Right lung (tissue), 10 donors: ENCODE measurements at places on chromosomes 7 and 10. TPM values are rescaled to one million over a fixed set of nuclear protein-coding genes. Genes with fewer than 3 reads are reported as not detected.

GRCh38 chr7:123792547-123792946 lies 43.7 kb upstream of the WASL start:
- DNase-seq = no peak

DNA sequence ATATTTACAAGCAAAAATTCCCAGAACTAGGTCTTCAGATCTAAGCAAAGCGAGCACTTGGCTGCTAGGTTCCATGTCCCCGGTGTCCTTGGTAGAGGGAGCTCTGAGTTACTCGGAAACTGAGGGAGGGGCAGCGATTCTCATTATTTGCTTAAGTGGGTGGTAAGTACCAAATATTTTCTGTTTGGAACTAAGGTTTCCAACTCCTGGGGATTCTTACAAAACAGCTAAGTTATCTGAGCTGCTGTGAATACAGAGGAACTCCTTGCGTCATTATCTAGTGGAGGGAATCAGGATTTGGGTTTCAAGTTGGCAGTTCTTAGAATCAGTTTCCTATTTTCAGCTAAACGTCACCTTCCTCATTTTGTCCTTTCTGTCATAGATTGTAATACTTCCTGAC lies 76.8 kb upstream of the IKZF1 start:
- no peak for DNase-seq

GRCh38 chr10:49414496-49414895 lies 18.6 kb upstream of the DRGX start:
- no peak for DNase-seq

GRCh38 chr10:4806534-4806933 lies 19.5 kb upstream of the AKR1E2 start:
- DNase-seq = no peak

DNA sequence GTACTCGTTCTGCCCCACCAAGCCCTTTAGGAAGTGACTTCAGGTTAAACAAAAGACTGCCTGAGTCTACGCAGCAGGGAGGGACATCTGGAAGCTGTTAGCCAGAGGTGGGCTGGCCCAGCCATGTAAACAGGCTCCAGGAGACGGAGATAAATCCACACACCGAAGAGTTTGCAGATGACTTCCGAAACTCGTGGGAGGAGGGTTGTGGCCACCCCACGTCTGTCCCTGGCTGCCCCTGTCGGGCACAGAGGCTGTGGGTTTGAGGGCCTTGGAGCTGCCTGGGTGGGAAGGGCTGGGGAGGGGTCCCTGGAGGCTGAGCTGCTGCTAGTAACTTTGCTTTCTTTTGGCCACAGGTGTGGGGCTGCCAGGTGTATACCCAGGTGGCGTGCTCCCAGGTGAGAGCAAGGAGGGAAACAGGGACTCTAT lies 15.6 kb downstream of the ELN start:
- DNase-seq = no peak

- no peak for DNase-seq
These were observed 32.4 kb upstream of the PWWP2B start for GRCh38 chr10:132364594-132364970.

- DNase-seq = no peak
These were observed 102.5 kb upstream of the RPA3 start for GRCh38 chr7:7820939-7821338.

- no peak for DNase-seq
These were observed 154.8 kb upstream of the TMEM196 start for GRCh38 chr7:19928247-19928646.

The GPR85 gene
- polyA plus RNA-seq = 1.8 TPM

The FFAR4 gene
- 0.13 TPM for polyA plus RNA-seq

The PDCD4 gene
- 232 TPM for polyA plus RNA-seq
